ENCODE measurements at places on chromosomes 5 and 9.
A peak's percentile ranks its signal among the peaks of the same experiment; 100 is the strongest.

DNA sequence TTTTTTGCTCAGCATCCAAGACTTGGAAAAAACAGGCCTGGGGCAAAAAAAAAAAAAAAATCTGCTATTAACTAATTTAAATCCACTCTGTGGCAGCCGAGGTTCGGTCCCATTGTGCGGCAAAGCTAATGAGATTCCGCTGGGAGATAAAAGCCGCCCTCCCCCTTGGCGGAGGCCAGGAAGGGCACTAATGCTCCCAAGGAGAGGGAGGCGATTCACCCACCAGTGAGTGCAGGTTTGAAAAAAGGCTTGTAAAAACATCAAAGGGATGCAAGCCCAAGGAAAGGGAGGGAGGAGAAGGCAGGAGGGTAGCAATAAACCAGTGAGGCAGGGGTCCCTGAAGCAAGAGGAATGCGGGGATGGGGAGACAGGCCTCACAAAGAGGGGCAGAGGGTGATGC, 129.5 kb upstream of the RAPGEF1 start:
- DNase-seq = peak; percentile 54

DNA sequence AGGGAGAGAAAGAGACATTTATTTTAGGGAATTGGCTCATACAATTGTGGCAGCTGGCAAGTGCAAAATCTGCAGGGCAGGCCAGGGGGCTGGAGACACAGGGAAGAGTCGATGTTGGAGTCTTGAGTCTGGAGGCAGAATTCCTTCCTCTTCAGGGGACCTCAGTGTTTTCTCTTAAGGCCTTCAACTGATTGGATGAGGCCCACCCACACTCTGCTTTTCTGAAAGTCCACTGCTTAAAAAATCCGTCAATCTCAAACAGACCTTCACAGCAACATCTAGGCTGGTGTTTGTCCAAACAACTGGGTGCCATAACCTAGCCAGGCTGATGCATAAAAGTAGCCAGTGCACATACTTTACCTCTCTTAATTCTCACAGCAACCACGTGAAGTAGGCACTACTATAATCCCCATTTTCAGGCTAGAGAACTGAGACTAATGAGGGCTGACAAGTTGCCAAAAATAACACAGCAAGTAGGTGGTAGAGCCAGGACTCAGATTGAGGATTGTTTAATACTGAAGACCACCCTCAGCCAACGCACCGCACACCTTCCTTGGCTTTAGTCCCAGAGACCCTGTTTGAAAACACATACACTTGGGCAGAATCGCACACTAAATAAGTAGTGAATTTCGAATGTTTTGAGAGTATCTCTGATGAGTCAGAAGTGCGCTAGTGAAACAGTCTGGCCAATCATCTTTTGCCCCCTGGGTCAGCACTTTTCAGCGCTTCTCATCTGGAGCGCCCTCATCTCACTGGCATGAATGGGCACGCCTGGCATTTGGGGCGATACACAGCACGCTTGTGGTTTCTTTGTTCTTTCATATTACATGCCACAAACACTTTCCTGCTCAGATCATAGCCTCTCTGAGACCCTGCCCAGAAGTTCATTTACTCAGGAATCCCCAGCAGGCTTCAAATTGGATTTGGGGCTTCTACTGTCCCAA, 591.4 kb downstream of the CCDC171 start:
- DNase-seq = no peak

DNA sequence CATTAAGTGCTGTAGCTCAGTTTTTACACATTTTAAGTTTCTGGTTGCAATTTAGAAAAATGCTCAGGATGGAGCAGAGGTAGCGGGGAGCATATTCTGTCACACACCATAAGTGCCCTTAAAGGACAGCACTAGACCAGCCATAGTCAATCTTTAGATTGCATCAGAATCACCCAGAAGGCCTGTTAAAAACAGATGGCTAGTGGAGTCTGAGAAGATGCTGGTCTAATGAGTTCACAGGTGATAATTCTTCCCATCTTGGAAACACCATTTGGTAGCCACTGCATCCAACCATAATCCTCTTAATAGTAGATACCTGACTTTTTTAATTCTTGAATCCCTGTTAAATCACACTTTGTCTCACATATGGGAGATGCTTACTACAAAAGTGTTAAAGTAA, 113.2 kb downstream of the CDH18 start:
- peak; percentile 50 for DNase-seq

GRCh38 chr9:11758016-11758415, 935.2 kb upstream of the TYRP1 start:
- DNase-seq = no peak

GRCh38 chr9:77911928-77912327, 119.7 kb downstream of the GNAQ start:
- DNase-seq = no peak
